ENCODE measurements at places on chromosomes 6 and 20. TPM values are rescaled to one million over a fixed set of nuclear protein-coding genes. Genes with fewer than 3 reads are reported as not detected.
A peak's percentile ranks its signal among the peaks of the same experiment; 100 is the strongest.

DNA sequence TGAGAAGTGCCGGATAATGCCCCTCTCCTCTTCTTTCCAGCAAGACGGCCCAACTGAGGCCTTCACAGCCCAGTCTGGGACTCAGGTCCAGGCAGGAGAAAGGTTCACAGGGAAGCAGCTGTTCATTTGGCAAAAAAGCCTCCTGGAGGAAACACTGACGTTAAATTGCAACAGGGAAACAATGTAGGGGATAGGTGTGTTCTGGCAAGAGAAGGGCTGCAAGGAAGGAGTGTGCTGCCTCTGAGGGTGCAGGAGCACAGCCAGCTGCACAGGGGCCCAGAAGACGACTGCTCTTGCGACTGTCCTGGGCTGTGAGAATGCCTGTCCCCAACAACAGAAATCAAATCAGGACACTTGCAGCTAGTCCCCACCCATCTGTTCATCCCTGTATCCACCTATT lies 70.6 kb upstream of the PMEPA1 start:
- H3K27me3 ChIP-seq, result no peaks in the 10 kb centered on the region
- H3K27ac ChIP-seq, result no peak overlapping the region
- DNase-seq, result no peak

DNA sequence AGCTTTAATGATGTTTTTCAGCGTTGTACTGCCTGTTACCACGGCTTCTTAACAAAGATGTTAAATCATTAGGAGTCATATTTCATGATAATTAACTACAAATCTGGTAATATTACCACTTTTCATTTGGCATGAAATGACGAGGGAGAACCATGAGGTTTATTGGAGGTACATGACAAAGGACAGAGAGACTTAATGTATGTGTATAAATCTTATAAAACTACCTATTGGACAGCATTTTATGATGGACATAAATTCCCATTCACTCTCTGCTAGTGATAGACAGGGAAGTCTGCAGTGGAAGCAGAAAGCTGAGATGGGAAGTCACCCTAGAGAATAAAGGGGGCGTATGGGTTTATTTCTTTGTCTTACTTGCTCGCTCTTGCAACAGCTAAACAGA lies 949.9 kb upstream of the FLRT3 start:
- H3K27me3 ChIP-seq, result no peaks in the 10 kb centered on the region
- no peaks in the 10 kb centered on the region for H3K4me1 ChIP-seq
- no peaks in the 10 kb centered on the region for H3K36me3 ChIP-seq
- H3K27ac ChIP-seq, result no peak overlapping the region

DNA sequence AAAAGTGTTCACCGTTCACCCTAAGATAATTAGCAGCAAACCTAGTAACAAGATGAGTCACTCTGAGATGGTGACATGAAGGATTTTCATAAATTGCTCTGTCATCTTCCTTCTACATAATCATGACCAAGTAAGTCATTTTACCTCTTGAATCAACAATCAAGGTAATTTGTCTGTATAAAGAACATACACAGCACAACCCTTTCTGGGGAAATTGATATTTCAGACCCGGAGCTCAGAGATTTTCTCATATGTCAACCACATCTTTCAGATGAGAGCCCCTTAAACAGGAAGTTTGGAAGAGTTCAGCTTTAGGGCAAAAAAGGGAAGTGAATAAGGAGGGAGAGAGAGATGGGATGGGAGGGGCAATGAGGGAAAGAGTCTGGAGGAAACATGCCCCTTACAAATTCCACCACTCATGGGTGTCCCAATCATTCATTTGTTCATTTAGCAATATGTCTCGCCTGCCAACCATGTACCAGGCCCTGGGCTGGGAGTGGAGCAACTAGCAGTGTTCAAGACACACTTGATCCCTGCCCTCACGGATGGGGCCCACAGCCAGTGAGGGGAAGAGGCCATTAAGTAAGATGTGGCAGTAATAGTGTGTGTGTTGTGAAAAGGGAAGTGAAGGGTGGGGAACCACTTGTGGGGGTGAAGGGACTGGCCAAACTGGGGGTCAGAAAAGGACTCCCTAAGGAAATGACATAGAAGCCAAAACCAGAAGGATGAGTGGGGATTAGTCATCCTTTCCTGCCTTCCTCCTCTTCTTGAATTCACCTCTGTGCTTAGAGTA lies 190.9 kb downstream of the MAFB start:
- no peak for DNase-seq
- H3K4me1 ChIP-seq, result no peaks in the 10 kb centered on the region
- no peaks in the 10 kb centered on the region for H3K36me3 ChIP-seq
- no peaks in the 10 kb centered on the region for H3K27me3 ChIP-seq
- H3K27ac ChIP-seq, result no peak overlapping the region
- no peak overlapping the region for H3K4me3 ChIP-seq

DNA sequence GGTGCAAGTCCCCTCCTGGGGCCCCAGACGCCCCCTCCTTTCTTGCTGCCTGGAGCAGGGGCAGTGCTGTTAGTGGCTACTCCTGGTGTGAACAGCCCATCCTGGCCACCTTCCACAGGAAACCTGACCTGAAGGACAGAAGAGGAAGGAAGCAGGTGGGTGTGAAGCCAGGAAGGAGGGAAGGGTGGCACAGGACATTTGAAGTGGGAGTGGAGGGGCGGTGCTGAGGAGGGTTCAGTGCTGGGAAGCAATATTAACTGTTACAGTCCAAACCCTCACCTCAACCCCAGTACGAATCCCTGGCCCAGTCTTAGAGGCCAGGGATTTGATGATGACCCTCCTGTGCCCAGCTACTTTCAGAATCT lies 766 bp downstream of the PRICKLE4 start:
- H3K4me3 ChIP-seq, result peak overlapping the region; percentile 52
- H3K4me1 ChIP-seq, result peaks cover 14% of the 10 kb centered on the region
- H3K27ac ChIP-seq, result peak overlapping the region; percentile 80
- H3K36me3 ChIP-seq, result no peaks in the 10 kb centered on the region

DNA sequence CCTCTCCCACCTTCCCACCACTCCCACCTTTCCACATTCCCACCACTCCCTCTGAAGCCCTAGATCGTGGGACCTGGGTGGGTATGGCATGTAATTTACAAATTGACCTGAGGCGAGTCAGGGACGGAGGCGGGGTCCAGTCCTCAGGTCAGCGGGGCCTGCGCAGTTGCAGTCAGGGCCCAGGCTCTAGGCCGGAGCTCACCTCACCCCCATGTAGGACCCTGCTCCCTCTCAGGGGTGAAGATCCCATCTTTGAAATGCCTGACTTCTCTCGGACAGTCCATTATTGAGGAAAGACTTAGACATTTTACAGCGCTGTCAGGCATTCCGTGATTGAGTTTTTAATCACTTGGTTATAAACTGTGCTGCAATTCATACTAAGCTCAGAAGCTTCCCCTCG lies 10.5 kb downstream of the THBS2 start:
- H3K4me1 ChIP-seq, result no peaks in the 10 kb centered on the region
- no peak for DNase-seq
- no peaks in the 10 kb centered on the region for H3K36me3 ChIP-seq
- H3K27ac ChIP-seq, result no peak overlapping the region

GRCh38 chr6:118489990-118490389 lies 58.1 kb upstream of the PLN start:
- H3K4me1 ChIP-seq, result no peaks in the 10 kb centered on the region
- no peak overlapping the region for H3K4me3 ChIP-seq
- no peak overlapping the region for H3K27ac ChIP-seq
- no peaks in the 10 kb centered on the region for H3K27me3 ChIP-seq

GRCh38 chr6:134550604-134551003 lies 232.7 kb upstream of the SGK1 start:
- DNase-seq, result no peak
- H3K36me3 ChIP-seq, result no peaks in the 10 kb centered on the region
- no peak overlapping the region for H3K4me3 ChIP-seq
- H3K4me1 ChIP-seq, result no peaks in the 10 kb centered on the region
- H3K27ac ChIP-seq, result no peak overlapping the region

GRCh38 chr20:10716855-10717254 lies 43.1 kb upstream of the JAG1 start:
- peak overlapping the region; percentile 41 for H3K27ac ChIP-seq
- H3K4me3 ChIP-seq, result no peak overlapping the region
- no peaks in the 10 kb centered on the region for H3K27me3 ChIP-seq

- no peak overlapping the region for H3K4me3 ChIP-seq
- no peaks in the 10 kb centered on the region for H3K27me3 ChIP-seq
- no peaks in the 10 kb centered on the region for H3K4me1 ChIP-seq
- H3K27ac ChIP-seq, result no peak overlapping the region
- no peak for DNase-seq
These were observed 47.0 kb downstream of the PLAGL1 start for GRCh38 chr6:143961066-143961465.

GRCh38 chr6:159252955-159253508 lies 83.8 kb downstream of the FNDC1 start:
- no peak overlapping the region for H3K4me3 ChIP-seq
- no peak overlapping the region for H3K27ac ChIP-seq
- no peaks in the 10 kb centered on the region for H3K4me1 ChIP-seq
- H3K27me3 ChIP-seq, result no peaks in the 10 kb centered on the region

- H3K27me3 ChIP-seq, result no peaks in the 10 kb centered on the region
- DNase-seq, result no peak
- H3K36me3 ChIP-seq, result no peaks in the 10 kb centered on the region
- H3K4me3 ChIP-seq, result no peak overlapping the region
These were observed 67.3 kb upstream of the E2F3 start for GRCh38 chr6:20334334-20334733.

DNA sequence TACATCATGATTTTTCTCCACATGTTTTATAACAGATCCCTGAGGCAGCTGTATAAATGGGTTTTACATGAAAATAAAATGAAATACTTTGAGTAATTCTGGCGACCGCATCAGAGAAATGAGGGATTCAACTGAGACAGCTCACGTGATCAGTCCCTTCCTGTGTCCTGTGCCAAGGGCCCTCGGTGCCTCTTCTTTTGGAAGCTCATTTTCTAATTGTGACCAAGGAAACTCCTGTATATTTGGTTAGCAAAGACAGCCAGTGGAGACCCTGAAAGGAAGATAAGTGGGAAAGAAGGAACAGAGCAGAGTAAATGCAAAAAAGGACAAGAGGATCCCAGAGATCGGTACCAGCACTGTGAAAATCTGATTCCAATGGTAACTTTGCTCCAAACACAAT lies 129.9 kb downstream of the FYN start:
- H3K4me3 ChIP-seq, result no peak overlapping the region
- DNase-seq, result no peak
- H3K36me3 ChIP-seq, result no peaks in the 10 kb centered on the region
- no peaks in the 10 kb centered on the region for H3K4me1 ChIP-seq
- no peaks in the 10 kb centered on the region for H3K27me3 ChIP-seq

DNA sequence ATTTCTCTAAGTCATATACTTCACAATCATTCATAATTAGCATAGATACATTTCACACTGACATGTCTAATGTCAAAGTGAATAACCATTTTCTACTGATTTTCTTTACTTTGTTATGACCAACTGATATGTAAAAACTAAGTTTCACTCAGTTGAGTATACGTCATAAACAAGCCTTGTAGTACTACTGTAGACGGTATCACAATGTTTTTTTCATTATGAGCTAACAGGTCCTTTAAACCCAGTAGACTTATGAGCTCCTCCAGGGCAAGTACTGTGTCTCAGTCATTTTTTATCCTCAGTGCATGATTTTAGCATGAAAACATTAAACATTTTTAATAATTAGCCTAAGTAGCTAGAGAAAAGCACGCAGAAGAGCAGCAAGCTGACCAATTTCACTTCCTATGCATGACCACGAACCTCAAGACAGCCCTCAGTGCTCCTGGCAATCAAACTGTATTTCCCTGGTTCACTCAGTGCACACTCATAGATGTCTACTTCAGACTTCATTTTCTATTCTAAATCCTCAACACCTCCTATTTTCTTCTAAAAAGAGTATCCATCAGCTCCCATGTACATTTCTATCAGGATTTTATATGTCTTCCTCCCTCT lies 32.0 kb upstream of the TFAP2D start:
- no peak overlapping the region for H3K4me3 ChIP-seq
- DNase-seq, result no peak

DNA sequence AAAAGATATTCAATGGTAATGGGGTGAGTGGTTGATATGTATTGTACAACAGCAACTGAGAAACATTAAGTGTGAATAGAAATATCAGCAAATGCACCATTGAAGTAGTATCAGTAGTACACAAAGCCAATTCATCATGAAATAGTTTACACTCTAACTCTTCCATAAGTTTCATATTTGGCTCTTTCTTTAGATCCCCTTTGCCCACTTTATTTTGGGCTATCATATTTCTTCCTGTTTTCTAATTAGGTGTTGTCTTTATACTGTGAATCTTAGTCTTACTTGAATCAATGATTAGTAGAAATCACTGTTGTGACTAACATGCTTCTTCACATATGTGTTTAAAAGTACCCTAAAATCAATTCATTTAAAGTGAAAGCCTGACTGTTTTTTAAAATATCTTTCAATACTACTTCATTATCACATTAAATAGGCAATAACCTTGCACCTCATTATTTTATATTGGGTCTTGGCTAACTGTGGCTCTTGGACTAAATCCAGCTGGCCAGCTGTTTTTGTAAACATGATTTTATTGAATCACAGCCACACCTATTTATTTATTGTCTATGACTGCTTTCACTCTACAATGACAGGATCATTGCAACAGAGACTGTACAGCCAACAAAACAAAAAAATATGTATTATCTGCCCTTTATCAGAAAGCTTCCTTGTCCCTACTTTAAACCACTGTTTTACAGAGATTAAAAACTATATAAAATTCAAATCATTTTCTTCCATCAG lies 38.9 kb downstream of the EYS start:
- H3K4me1 ChIP-seq, result no peaks in the 10 kb centered on the region
- no peak overlapping the region for H3K27ac ChIP-seq
- H3K4me3 ChIP-seq, result no peak overlapping the region
- no peaks in the 10 kb centered on the region for H3K27me3 ChIP-seq
- DNase-seq, result no peak
- H3K36me3 ChIP-seq, result no peaks in the 10 kb centered on the region

DNA sequence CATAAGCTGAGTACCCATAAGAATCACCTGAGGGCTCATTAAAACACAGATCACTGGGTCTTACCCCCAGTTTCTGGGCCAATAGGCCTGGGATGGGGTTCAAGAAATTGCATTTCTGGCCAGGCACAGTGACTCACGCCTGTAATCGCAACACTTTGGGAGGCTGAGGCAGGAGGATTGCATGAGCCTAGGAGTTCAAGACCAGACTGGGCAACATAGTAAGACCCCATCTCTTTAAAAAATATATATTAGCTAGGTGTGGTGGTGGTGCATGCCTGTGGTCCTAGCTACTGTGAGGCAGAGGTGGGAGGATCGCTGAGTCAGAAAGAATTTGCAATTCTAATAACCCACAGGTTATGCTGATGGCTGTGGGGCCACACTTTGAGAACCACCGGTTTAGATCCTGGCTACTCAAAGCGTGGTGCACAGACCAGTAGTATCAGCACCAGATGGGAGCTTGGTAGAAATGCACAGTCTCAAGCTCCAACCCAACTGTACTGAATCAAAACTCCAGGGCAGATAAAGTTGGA lies 2.0 kb downstream of the CCM2L start:
- no peaks in the 10 kb centered on the region for H3K4me1 ChIP-seq
- H3K4me3 ChIP-seq, result no peak overlapping the region
- H3K36me3 ChIP-seq, result no peaks in the 10 kb centered on the region
- H3K27me3 ChIP-seq, result peaks cover 2% of the 10 kb centered on the region
- H3K27ac ChIP-seq, result no peak overlapping the region

- H3K4me3 ChIP-seq, result no peak overlapping the region
- no peak for DNase-seq
- no peak overlapping the region for H3K27ac ChIP-seq
- no peaks in the 10 kb centered on the region for H3K27me3 ChIP-seq
- no peaks in the 10 kb centered on the region for H3K36me3 ChIP-seq
- H3K4me1 ChIP-seq, result no peaks in the 10 kb centered on the region
These were observed 6.8 kb upstream of the PI16 start for GRCh38 chr6:36947570-36948351.

FLOT1 gene
- total RNA-seq, result 130 TPM

CD93 gene
- 5.3 TPM for total RNA-seq

TMEM200A gene
- total RNA-seq, result 51.4 TPM

TRIM10 gene
- 3.9 TPM for total RNA-seq

DDX43 gene
- total RNA-seq, result not detected

TOMM6 gene
- 109 TPM for total RNA-seq

EYA4 gene
- 0.05 TPM for total RNA-seq

PTCRA gene
- not detected for total RNA-seq

Data from colonic mucosa (tissue), 4 donors.